Omental fat pad (tissue), 4 donors: ENCODE measurements at places on chromosomes 7 and 10. TPM values are rescaled to one million over a fixed set of nuclear protein-coding genes. Genes with fewer than 3 reads are reported as not detected.

GRCh38 chr10:111127081-111127848 is 50.4 kb downstream of the ADRA2A start:
- no peak for DNase-seq

GRCh38 chr7:25575634-25576033 is 347.3 kb upstream of the NPVF start:
- no peak for DNase-seq

Gene AZGP1
- total RNA-seq: 92.5 TPM

Gene PHKG1
- 0.63 TPM for total RNA-seq

DNA sequence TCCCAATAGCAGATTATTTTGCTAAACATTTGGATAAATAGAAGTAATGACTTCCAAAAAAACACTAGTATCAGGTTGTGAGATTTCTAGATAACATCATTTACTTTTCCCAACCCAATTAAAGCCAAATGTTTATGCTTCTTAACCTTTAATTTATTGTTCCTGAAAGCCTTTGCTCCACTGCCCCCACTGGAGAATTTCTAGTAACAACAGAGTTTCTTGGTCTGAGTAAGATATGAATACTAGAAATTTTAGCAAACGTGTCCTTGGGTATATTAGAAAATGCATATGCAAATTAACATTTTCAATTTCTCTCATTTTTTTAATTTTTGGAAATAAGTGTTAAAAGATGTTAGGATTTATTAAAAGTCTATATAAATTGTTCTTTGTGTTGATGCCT is 958.0 kb upstream of the PHF14 start:
- no peak for DNase-seq

Gene VKORC1L1
- 32.5 TPM for total RNA-seq

- no peak for DNase-seq
Observed at GRCh38 chr7:46759711-46760480, 822.0 kb downstream of the TNS3 start.

- no peak for DNase-seq
Observed at GRCh38 chr7:151810441-151811232, 66.3 kb downstream of the PRKAG2 start.

DNA sequence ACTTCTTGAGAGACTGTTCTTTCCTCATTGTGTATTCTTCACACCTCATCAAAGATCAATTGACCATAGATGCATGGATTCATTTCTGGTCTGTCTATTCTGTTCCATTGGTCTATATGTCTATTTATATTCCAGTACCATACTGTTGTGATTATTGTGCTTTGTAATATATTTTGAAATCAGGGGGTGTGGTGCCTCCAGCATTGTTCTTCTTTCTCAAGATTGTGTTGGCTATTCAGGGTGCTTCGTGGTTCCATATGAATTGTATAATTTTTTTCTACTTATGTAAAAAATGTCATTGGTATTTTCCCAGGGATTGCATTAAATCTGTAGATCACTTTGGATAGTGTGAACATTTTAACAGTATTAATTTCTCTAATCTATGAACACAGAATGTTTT is 106.5 kb downstream of the EPC1 start:
- DNase-seq: no peak
